Adrenal gland (tissue), 19 donors: ENCODE measurements at places on chromosomes 13 and 19. TPM values are rescaled to one million over a fixed set of nuclear protein-coding genes. Genes with fewer than 3 reads are reported as not detected.

- no peak for DNase-seq
These were observed 9.7 kb upstream of the ARHGAP45 start for GRCh38 chr19:1057176-1057855.

C13orf42 gene
- total RNA-seq: not detected

CGB5 gene
- total RNA-seq: not detected

DNA sequence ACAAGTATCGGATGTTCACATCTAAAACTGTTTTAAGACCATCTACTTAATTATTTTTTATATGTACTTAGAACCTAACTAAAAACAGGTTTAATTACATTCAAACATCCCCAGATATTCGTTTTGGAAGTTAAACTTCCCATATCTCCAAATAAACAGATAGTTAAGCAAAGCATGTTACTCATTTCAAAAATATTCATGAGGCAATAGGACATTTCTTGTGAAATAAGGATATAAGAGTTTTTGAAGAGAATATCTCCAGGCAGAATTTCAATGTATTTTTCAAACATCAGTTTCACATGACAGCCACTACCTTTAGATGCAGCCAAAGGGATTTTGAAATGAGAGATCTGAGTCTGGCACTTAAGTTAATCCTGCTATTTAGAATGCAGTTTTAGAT lies 697.5 kb downstream of the SLITRK1 start:
- no peak for DNase-seq

- peak; percentile 1 for DNase-seq
These were observed 29.8 kb downstream of the PPP2R1A start for GRCh38 chr19:52219611-52220010.

GRCh38 chr19:40253611-40254092 lies 27.2 kb upstream of the CCNP start:
- DNase-seq: no peak

DNA sequence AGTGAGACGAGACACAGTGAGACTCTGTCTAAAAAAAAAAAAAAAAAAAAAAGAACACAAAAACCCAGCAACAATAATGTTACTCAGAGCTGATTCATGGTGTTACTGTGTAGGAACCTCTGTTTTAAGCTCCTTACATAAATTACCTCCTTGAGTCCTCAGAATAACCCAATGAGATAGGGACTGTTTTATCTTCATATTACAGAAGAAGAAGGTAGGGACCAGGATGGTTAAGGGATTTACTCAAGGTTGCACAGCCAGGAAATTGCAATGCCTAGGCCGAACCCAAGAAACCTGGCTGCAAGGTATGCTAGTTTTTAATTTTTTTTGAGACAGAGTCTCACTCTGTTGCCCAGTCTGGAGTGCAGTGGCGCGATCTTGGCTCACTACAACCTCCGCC lies 1.5 kb upstream of the DAND5 start:
- DNase-seq: no peak

DNA sequence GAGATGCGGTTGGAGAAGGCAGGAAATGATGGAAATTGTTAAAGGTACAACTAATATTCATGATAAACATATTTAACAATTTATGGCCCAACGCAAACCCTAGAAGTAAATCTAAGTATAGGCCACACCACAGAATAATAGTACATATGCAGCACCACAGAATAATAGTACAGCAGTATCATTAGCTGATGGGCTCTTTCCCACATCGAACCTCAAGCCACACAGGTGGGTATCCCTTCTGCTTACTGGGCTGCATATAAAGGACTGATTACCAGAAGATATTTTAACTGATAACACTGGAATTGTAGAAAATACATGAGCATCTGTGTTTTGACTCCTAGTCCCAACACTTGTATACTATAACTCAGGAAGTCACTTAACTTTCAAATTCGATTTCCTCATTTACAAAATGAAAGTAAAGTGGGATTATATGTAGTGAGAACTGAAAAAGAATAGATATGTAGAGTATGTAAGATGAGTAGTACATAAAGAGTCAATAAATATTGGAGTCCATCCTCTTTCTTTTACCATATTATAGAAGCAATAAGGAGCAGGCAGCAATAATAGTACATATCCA lies 91.5 kb downstream of the TSC22D1 start:
- no peak for DNase-seq

- DNase-seq: no peak
These were observed 170.0 kb downstream of the NUFIP1 start for GRCh38 chr13:44819245-44819644.

DNA sequence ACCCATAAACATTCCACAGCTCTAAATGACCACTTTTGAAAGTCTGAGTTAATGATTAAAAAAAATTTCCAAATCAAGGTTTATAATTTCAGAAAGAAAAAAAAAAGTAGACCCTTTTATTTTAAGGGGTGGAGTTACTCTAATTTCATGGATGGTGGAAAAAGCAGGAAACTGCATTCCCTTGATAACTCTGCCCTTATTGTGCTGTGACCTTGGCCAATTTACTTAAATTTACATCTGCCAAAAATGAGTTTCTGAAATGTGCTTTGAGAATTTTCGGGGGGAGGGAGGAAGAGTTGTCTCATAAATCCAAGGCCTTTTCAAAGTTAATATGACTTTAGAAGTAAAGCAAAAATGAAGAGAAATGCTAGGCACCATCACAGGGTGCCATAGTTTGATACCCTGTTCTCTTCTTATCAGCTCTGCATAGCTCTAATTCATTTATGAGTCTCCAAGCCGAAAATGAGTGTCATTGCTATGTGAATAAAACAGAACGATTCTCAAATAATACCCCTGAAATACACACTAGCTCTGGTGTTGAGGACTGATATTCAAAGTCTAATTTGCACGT lies 367.0 kb downstream of the DACH1 start:
- no peak for DNase-seq

DNA sequence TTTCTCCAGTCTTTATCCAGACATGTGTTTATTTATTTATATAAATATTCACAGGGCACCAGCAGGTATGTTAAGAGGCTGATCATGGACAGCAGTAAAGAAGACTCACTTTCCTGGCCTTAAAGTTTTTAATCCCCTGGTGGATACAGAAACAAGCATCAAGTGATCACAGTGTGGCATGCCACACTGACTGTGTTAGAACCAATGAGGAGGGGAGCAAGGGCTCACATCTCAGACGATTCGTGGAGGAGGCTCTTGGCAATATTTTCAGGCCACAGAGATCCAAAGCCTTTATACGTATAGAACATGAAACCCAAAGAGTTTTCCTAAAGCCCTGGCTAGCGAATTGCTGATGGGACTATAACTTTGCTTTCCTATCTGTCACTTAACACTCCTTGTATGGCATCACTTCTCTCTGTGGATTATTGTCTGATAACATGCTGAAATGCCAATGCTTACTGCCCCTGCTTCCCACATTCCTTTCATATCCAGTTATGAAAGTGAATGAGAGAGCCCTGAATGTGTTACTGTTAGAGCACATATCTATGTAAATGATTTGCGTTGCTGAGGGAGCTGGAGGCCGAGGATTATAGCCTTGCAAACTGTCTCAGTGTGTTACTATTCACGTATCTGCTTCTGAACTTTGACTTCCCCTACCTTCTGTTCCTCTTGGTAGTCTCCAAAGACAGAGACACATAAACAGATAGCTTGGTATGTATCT lies 37.6 kb downstream of the POLR1D start:
- no peak for DNase-seq

CEACAM5 gene
- 0.72 TPM for total RNA-seq

DNA sequence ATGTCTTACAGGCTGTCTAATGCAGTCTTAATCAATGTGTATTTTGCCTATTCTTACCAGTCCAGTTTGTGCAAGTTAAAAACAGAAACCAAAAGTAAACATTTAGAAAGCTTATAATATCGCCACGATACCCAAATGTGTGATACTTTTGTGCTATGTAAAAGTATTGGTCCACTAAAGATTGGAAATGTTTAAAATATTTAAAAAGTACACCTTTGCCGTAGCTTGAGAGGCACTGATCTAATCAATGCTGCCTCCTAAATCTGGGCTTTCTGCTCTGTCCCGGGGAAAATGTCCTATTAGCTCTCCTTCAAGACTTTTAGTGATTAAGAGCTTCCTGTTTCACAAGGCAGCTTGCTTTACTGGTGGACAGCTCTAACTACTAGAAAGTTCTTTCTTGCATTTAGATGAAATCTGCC lies 64.7 kb downstream of the DNAJC15 start:
- DNase-seq: peak; percentile 14

DNA sequence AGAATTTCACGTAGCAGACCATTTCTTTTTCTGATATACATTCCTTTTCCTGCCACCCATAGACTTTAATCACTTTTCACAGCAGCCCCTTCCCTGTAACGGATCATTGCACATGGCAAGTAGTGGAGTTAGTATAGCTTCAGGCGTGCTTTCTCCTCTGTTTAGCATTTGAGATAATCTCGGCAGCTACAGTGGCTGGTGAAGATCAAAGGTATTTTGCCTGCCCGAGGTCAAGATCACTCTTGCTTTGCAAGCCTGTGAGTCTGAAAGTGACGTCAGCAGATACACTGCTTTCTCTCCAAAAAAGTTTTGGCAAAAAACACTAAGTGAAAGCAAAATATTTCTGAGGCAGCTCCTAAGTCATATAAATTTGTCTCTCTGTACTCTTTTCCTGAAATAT lies 260.0 kb downstream of the NDFIP2 start:
- DNase-seq: peak; percentile 76

DNA sequence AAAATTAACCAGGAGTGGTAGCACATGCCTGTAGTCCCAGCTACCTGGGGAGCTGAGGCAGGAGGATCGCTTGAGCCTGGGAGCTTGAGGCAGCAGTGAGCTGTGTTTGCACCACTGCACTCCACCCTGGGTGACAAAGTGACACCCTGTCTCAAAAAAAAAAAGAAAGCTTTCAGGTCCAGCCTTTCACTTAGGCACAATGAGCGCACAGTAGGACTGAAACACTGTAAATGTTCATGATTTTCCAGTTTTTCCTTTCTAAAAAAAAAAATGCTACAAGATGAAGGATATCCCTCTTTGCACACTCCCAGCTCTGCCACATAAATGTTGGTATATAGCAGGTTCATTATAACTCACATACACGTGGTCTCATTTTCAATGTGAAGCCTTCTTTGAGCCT lies 17.9 kb downstream of the ZNF114 start:
- DNase-seq: no peak

- DNase-seq: no peak
These were observed 5.6 kb downstream of the CEACAM7 start for GRCh38 chr19:41682437-41682836.

DNA sequence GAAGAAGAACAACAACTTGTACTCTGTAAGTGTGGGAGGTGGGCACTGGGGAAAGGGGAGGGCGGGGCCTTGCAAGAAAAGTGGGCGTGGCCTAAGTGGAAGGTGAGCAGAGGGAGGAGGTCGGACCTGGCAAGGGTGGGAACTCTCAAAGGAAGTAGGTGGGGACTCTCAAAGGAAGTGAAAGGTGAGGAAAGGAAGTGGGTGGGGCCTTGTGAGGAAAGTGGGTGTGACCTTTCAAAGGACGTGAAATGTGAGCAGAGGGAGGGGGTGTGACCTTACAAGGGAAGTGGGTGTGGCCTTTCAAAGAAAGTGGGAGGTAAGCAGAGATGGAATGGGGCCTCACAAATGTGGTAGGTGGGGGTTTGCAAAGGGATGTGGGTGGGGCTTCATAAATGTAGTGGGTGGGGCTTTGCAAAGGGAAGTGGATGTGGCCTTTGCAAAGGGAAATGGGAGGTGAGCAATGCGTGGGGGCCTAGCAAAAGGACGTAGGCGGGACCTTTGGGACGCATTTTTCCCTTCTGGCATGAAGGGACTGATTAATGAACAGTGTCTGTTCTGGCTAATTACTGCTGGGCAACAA lies 25.9 kb downstream of the ACSBG2 start:
- DNase-seq: peak; percentile 10

ZNF154 gene
- 6.5 TPM for total RNA-seq

DNA sequence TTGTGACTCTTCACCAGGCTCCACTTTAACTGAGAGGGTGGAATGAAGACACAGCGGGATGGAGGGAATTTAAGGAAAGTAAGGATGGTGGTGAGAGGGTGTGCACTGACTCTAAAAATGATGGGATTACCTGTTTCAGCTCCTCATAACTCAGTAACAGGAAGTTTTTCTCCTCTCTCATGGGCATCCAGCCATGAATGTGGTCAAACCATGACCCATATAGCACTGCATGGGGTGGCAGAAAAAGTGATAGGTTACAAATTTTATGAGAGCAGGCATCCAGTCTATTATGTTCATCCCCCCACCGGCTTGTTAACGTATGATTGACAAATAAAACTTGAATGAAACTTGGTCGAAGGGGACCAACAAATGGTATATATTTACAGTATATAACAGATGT lies 7.2 kb downstream of the SULT2A1 start:
- no peak for DNase-seq

DNA sequence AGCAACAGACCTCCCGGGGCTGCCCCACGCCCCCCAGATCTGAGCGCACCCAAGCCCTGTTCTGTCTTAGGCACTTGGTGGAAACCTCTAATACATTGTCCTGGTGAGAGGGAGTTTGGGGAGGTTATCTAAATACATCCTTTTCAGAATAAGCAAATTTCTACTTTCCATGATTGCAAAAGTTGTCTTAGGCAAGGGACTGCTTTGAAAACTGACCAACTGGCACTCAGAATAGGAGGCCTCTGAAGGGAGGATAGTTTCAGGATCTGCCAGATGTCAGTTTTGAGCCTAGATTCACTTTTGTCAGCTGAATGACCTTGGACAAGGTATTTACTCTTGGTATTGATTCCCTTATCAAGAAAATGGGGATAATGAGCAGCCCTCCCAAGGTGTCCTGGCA lies 11.8 kb downstream of the SERP2 start:
- no peak for DNase-seq

KIR2DL4 gene
- total RNA-seq: not detected

DNA sequence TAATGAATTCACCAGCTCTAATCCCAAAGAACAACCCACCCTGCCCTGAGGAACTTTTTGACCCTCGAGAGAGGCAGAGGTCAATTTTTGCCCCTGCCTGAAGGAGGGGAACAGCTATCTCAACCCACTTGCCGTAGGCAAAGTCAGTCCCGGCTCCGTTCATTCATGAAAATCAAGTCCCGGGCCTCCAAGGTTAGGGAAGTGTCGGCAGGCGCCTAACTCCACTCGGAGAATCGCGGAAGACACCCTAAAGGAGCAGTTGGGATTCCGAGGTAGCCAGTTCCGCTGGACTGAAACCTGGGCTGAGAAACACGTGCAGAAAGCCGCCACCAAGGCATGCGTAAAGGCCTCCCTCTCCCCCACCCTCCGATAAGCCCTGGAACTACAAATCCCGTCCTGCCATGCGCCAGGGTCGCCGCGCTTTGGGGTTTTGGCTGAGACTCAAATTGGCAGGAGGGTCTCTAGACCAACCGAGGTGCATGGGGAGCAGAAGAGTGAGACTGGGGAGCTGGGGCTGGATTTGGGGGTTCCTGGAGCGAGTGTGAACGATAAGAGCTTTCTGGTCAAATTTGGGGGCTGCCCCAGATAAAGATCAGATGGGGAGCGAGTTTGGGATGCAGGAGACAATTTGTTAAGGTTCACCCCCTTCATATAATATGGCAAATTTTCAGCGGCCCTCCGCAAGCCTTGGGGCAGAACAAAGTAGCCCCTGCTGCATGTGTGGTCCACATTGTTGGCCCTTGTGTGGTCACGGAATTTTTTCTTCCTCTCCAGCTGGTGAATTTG lies at the start of gene TNPO2:
Gene TNPO2, minus strand, starts transcription at position 292 of the 786 bp plus-strand sequence. CDS start 2,955 bp downstream, outside the sequence.
- peak; percentile 55 for DNase-seq

ZNF730 gene
- not detected for total RNA-seq

- DNase-seq: no peak
These were observed 228.8 kb downstream of the PCDH9 start for GRCh38 chr13:67001363-67001762.

- DNase-seq: no peak
These were observed 742.9 kb upstream of the PCDH20 start for GRCh38 chr13:62158520-62158919.

LILRA1 gene
- total RNA-seq: 2.8 TPM

PRTN3 gene
- total RNA-seq: not detected
